ENCODE measurements at places on chromosomes 2 and 18.
A peak's percentile ranks its signal among the peaks of the same experiment; 100 is the strongest.

GRCh38 chr2:5587766-5588165 is 104.4 kb upstream of the SOX11 start:
- no peak for DNase-seq

DNA sequence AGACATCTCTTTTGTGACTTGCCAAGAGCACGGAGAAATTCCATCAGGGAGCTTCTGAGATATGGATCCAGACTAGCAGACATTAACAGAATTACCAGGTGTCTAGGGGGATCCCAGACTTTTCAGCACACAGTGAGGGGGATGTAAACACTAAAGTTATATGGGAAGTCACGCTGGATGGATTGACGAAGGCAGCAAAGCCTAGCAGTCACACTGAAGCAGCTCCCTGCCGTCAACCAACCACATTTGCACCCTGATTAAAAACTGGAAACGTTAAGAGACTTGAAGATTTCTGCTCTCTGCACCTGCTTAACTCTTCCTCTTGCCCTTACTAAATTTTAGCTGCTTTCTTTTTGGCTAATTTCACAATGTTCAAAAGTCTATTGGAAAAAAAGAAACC is 62.5 kb upstream of the BCL2L11 start:
- DNase-seq, result no peak

- DNase-seq, result no peak
Measured at GRCh38 chr2:126826491-126826890, 72.2 kb upstream of the TEX51 start.

DNA sequence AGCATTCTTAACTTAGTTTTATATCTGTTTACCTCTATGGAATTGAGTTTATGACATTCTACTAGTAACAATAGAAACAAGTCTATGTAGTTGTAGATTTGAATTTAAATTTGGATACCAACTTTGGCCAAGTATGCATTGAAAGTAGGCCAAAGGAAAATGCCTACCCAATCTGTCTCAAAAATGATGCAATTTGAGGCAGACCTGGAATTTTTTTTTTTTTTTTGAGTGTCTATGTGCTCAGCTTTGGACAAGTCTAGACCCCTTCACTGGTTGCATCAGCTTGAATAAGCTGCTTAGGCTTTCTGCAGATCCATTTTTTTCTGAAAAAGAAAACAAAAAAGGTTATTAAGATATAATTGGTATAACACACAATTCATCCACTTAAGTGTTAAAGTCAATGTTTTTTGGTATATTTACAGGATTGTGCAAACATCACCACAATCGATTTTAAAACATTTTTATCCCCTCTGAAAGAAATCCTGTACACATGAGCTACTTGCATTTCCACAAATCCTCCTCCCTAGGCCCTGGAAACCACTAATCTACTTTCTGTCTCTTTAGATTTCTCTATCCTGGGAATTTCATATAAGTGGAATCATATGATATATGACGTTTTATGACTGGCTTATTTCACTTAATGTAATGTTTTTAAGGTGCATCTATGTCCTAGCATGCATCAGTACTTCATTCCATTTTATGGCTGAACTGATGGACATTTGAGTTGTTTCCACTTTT is 185.1 kb upstream of the CCDC68 start:
- no peak for DNase-seq

- no peak for DNase-seq
Measured at GRCh38 chr2:43985359-43985758, 10.4 kb downstream of the LRPPRC start.

DNA sequence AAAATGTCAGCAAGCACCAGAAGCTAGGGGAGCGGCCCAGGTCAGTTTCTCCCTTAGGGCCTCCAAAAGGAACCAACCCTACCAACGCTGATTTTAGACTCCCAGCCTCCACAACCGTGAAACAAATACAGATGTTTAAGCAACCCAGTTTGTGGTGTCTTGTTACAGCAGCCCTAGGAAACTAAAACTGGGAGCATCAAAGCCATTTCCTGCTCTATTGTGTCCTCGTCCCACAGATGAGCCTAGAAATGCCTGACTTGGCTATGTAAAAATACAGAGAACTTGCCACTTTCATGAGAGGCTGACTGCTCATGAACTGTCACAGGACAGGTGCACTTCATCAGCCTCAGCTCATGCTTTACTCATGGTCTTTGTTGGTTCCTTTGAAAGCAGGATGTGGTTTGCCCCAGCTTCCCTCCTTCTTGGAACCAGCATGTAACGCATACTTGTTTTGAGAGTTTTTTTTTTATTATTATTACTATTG is 97.6 kb upstream of the SLC39A10 start:
- peak; percentile 81 for DNase-seq

GRCh38 chr2:24259316-24259715 is 84.5 kb downstream of the FAM228A start:
- no peak for DNase-seq

Data from activated T-helper 1 cell treated with anti-CD3 and anti-CD28 coated beads, Interleukin-12 subunit alpha, Interleukin-12 subunit beta, Interleukin-2, Interleukin-4 antibody, amounts not matched to agents 30 ng/mL and 10 ng/mL and 1 ng/mL, durations not matched to agents 14 hours and 24 hours and 36 hours (primary cell).